ENCODE measurements at places on chromosomes 12 and 14.

DNA sequence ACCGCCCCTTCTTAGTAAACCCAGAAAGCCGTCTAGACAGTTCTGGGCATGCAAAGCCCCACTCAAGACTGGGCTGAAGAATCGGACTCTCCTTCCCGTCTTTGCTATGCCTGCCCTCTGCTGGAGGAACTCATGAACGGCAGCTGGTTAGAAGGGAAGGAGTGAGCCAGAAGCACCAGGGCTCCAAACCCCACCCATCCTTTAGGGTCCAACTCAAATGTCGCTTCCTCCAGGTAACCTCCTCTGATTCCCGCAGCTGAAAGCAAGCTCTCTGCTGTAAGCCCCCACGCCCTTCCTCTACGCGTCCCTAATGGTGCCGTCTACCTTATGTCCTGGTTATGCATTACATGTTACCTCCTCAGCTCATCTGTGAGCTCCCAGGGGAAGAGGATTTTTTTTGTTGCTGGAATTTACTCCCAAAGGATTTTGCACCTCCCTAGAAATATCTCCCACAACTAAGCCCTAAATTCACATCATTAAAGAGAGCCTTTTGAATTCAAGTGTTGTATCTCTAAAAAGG, 59.0 kb upstream of the SCN8A start:
- peak; percentile 52 for DNase-seq

DNA sequence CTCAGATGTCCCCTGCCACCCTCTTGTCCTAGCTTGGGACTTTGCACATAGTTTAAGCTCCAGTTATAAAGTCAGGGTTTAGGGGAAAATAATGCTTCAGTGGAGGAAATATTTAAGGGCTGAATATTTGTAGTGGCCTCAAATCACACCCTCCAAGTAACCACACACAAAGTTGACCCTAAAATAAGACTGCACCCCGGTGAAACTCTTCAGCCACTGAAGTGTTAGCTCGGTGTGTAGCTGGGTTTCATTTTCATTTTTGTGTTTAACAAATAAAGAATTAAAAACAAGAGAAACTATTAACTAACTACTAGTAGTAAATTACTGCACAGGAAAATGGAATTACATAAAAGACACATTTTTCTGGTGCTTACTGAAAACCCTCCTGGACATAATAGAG, 14.8 kb upstream of the BCL11B start:
- DNase-seq = no peak

DNA sequence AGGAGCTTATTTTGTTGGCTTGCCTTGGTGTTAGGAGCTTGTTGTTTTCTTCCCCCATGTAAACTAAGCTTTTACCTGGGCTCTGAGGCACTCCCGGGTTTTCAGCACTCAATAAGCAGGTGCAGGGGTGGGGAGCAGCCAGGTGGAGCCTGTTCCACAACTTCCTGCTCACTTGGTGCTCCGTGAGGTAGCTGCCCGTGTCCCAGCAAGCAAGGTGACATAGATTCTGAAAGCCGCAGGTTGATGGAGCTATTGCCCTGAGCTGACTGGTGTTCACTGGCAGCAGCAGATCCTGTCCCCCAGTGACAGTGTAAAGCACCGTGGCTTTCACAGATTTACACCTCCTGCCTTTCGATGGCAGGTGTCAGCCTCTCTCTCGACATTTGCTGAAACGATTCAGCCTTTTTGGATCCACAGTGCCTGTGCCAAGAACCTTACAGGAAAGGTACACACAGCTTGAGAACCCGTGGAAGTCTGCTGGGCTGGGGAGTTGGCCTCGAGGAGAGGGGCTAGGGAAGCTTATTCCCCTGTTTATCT, 295.7 kb upstream of the FKBP4 start:
- no peak for DNase-seq

- DNase-seq = no peak
Measured at GRCh38 chr12:1638203-1638602, 9.2 kb downstream of the WNT5B start.

GRCh38 chr14:52129721-52130120, 60.9 kb upstream of the NID2 start:
- no peak for DNase-seq

DNA sequence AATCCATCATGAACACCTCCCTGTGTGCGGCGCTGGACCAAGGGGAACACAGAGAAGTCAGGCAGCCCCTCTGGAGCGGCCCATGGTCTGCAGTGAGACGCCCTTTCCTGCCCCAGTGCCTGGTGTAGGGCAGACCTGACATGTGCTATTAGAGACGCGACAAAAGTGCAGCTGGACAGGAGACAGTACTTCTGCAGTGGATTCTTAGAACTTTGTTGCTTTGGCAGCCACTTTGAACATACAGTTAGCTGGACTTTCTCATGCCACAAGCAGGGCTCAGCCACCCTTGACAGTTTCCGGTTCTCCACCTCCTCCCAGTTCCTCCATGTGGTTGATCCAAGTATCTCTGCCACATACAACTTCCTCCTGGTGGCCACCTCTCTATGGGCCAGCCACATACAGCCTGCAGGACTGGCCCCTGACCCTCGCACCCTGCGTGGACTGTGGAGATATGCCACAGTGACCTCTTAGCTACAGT, 45.9 kb downstream of the LGMN start:
- peak; percentile 59 for DNase-seq

DNA sequence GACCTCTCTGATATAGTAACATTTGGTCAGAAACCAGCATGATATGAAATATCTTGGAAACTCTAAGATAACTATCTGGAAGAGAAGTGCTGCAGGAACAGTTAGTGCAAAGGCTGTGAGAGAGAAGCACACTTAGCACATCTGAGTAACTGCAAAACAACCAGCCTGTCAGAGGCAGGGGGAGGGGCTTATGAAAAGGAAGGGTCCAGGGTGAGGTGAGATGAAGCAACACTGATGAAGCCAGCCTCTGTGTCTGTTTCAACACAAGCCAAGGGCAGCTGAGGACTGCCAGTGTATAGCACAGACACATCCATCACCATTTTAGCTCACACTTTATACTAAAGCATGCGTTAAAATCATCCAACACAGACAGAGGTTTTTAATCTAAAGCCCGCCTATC, 37.4 kb upstream of the OVCH1 start:
- DNase-seq = no peak

GRCh38 chr12:101018540-101018939, 191.5 kb downstream of the SLC5A8 start:
- DNase-seq = no peak

DNA sequence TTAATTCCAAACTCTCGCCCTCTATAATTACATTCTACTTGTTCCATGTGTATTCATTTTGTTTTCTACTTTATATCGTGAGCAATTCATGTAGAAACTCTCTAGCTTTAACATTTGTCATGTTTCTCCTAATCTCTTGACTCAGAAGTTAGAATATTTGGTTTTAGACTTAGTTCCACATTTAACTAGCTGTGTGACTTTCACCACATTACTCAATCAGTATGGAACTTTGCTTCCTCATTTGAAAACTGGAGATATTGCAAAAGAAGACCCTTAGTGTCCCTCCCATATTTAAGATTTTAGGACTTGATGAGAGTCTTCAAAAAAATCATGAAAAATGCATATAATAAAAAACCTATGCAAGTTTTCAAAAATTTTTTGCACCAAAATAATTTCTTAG, 447.5 kb downstream of the GXYLT1 start:
- no peak for DNase-seq

- no peak for DNase-seq
Measured at GRCh38 chr14:79201564-79202207, 1009.6 kb downstream of the DIO2 start.

- no peak for DNase-seq
Measured at GRCh38 chr14:31232081-31232480, 24.5 kb upstream of the HECTD1 start.

DNA sequence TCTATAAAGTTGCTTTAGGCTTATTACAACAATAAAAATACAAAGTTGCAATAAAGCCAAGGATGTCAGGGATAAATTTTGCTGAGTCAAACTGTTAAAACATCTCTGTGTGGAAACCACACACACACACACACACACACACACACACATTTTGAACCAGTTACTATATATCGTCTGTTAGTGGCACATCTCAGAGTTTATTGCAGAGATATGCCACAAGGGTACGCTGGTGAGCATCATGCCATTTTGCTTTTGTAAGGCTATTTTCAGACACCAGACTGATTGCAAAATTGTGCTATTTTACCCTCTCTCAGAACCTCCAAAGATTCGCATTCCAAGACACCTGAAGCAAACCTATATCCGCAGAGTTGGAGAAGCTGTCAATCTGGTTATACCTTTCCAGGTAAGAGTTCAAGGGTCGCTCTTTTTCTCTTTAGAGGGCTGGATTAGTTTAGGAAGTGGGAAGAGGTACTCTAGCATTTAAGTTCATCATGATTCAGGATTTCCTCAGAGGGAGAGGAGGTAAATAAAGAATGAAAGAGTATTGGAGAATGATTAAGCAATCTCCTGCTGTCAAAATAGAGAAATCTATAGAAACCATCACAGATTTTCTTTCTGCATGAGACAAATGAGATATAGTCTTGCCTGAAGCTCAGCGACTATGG, 27.3 kb upstream of the CHPT1 start:
- DNase-seq = no peak

DNA sequence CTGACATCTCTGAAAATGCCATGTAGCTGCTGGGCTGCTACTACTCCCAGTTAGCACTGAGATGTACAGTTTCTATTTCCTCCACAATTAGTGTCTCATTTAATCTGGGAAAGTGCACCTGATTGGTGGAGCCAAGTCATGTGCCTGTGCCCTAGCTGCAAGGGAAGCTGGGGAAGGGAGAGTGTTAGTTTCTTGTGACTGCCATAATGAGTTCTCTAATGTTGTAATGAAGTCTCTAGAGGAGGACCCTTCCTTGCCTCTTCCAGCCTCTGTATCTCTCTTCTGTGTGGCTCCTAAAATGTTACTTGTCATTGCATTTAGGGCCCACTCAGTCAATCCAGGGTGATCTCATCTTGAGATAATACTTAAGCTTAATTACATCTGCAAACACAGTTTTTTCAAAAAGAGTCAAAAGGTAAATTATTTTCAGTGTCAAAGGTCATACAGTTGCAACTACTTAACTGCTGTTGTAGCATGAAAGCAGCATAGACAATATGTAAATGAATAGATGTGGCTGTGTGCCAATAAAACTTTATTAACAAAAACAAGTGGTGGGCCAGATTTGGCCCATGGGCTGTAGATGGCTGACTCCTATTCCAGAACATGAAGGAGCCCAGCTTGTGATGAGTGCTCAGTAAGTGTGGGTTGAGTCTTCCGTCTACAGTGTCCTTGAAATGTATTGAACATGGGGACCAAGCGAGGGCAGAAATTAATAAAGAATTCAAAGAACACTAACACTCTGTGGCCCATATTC, 137.2 kb upstream of the MAP1LC3B2 start:
- no peak for DNase-seq

DNA sequence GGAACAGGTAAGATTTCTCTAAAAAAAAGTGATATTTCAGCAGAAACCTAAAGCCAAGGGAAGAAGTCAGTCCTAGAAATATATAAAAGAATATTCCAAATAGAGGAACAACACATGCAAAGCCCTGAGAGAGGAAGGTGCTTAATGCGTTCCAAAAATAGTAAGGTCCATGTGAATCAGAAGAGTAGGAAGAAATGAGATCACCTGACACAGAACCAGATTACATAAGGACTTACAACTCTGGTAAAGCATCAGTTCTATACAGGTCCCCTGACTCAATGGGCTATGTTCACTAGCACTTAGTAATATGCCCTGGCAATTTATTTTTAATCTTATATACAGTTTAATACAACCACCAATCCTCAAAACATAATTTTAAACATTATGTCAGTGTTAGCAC, 30.0 kb downstream of the SENP1 start:
- DNase-seq = no peak

- DNase-seq = no peak
Measured at GRCh38 chr14:56216626-56217379, 98.6 kb downstream of the PELI2 start.

DNA sequence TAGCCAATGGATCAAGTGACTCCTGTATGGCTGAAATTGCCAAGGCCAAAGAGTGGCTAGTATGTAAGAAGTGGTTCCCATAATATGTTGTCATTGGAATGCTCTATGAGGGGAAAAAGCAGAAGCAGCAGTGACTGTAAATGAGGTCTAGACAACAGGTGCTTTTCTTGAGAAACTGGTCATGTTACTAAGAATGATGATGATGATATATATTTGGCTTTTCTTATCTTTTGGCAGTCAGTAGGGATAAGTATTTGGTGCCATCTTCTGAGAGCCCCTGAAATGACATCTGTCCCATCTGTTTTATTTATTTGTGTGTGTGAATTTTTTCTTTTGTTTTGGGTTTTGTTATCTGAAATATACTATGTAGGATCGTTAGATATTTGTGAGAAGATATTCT, 141.7 kb downstream of the SYT1 start:
- DNase-seq = no peak

DNA sequence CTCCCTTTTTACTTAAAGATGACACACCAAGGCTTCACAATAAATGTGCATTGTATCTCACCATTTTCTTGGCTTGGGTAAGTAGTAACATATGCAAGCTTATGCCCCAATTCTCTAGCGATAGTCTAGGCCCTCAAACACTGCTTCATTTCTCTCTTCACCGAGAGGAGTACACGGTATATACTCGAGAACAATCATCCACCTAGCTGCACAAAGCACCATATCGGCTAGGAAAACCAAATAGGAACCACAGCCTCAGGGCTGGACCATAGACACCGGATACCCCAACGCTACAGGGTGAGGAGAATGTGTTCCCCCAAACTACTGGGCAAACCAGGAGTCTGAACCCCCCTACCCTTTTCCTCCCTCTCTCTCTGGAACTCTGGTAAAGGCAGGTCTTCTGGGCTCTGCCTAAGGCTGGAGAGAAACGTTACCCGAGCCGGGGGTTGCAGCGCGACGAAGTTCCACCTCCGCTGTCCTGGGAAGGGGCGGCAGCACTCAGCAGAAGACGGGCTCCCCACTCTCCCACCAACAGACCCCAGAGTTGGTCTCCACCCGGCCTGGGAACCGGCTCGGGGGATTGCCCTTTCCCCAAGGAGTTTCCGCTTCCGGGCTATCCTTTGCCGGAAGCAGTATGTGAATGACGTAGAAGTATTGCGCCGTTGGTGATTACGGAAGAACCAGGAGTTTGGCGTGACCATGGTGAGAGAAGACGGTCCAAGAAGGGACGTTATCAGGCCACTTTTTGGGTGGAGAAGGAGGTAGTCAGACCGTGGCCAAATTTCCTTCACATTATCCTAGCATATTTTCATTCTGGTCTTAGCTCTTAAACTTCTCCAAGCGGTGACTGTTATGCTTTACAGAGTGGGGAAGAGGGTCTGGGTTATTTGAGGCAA, at the start of the genes AREL1 and FCF1:
TSS of gene AREL1 (minus strand) at position 582 of the 896 bp plus-strand sequence. CDS start 27,465 bp downstream, outside the sequence.
TSS of gene FCF1 (plus strand) at position 646 of the 896 bp plus-strand sequence. CDS start at position 700, 54 bp downstream.
- peak; percentile 61 for DNase-seq

DNA sequence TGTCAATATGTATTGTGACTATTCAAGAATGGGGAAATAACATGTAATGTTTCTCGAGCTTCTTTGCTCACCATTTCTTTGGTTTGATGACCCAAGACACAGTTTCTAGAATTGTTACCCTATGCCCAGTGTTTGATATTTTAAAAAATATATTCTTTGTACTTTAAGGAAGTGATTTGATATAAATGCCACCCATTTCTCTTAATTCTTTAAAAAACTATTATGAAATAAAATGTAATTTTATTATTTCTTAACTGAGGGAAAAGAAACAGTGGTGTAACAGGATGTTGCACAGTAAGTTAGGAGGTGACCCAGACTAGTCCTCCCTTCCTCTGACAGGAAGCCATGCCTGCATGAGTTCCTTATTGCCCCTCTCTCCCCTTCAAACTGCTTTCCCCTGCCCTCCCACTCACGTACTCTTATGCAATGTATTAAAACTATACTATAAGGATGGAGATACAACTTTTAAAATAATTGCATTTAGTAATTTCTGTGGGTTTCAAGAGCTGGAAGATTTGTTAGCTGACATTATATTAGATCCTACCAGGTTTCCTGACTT, 279.4 kb downstream of the TMTC2 start:
- DNase-seq = no peak

GRCh38 chr12:52434081-52434733, at the start of gene KRT75:
TSS of gene KRT75 (minus strand) at chr12:52434371. CDS start at chr12:52434304, 67 bp downstream.
- no peak for DNase-seq

Data from GM06990 (cell line).